Myocyte (in vitro differentiated cells): ENCODE measurements at places on chromosomes 3 and 15. TPM values are rescaled to one million over a fixed set of nuclear protein-coding genes. Genes with fewer than 3 reads are reported as not detected.

GABRB3 gene
- not detected in 2 replicates for total RNA-seq

ROBO2 gene
- not detected in 2 replicates for total RNA-seq

SERPINI2 gene
- not detected in 2 replicates for total RNA-seq

FHIT gene
- 0.53 TPM in 1 of 2 replicates, not detected in the other for total RNA-seq

CCRL2 gene
- total RNA-seq = 0.78 and 2.1 TPM in 2 replicates

PLA2G4D gene
- not detected in 2 replicates for total RNA-seq

SST gene
- not detected in 2 replicates for total RNA-seq

FSD2 gene
- total RNA-seq = 0.52 and 2.7 TPM in 2 replicates

FANCD2OS gene
- total RNA-seq = not detected in 2 replicates

ACTC1 gene
- total RNA-seq = 6,424 and 7,970 TPM in 2 replicates

MKRN2OS gene
- not detected in 2 replicates for total RNA-seq

ITIH3 gene
- total RNA-seq = not detected in 2 replicates

GRK7 gene
- total RNA-seq = 0.05 and 0.08 TPM in 2 replicates

ROPN1 gene
- total RNA-seq = not detected in 2 replicates

HYAL1 gene
- total RNA-seq = 0.26 and 0.56 TPM in 2 replicates

P3H2 gene
- total RNA-seq = 24.2 and 54.8 TPM in 2 replicates
